ENCODE measurements at places on chromosomes 4 and X.

GRCh38 chr4:108393890-108394472 lies 225.2 kb upstream of the LEF1 start:
- no peak for DNase-seq

- DNase-seq = no peak
Observed at GRCh38 chr4:20431543-20431951, 179.8 kb downstream of the SLIT2 start.

DNA sequence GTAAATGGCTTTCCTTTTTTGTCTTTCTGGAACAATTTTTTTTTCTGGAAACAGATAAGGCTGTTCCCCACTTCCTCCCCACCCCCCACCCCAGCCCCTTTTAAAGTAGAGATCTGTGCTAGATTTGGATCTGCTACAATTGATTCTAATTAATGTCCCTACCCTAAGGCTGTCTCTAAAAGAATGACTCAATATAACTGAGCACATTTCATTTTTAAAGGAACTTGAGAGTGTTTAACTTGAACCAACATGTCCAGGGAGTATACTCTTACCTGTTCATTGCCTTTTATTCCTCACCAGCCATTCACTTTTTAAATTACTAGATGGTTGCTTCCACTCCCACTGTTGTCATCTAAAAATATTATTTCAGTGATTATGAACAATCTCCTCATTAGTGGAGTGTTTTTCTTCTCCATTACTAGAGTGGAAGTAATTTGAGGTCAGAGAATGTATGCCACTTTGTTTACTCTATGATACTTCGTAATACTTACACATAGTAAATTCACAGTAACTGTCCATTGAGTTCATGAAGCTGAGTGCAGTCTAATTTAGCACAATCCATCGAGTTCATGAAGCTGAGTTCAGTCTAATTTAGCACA lies 14.1 kb upstream of the CNOT6L start:
- DNase-seq = no peak

- DNase-seq = no peak
Observed at GRCh38 chrX:38108364-38108763, 102.0 kb downstream of the SYTL5 start.

GRCh38 chr4:165515201-165515600 lies 136.4 kb downstream of the CPE start:
- DNase-seq = no peak

GRCh38 chrX:127708155-127708554 lies 344.0 kb downstream of the ACTRT1 start:
- no peak for DNase-seq

GRCh38 chrX:152905081-152905420 lies 7.2 kb downstream of the ZNF185 start:
- no peak for DNase-seq

DNA sequence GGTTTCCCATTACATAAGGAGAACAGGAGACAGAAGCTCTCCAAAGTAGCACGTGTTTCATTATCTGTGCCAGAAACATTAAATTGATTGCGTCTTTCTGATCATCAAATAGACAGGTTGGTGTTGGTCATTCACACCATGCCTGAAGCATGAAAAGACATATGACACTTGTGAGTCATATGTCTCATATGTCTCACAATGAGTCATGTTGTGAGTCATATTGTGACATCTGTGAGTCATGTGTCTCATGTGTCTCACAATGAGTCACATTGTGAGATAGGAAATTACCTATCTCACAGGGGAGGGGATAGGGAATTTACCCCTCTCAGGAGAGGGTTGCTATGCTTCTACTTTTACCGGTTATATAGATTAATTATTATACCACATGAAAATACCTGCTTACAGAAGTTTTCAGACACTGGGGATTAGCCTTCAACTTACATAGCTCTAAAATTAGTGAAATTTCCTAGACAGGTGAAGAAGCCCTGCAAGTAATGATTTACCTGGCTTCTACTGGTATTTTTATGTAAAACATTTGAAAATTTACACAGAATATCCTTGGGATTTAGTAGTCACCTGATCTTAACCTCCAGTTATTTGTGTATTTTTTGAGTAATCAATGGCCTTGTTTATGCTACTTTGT lies 80.8 kb downstream of the NPFFR2 start:
- DNase-seq = no peak

DNA sequence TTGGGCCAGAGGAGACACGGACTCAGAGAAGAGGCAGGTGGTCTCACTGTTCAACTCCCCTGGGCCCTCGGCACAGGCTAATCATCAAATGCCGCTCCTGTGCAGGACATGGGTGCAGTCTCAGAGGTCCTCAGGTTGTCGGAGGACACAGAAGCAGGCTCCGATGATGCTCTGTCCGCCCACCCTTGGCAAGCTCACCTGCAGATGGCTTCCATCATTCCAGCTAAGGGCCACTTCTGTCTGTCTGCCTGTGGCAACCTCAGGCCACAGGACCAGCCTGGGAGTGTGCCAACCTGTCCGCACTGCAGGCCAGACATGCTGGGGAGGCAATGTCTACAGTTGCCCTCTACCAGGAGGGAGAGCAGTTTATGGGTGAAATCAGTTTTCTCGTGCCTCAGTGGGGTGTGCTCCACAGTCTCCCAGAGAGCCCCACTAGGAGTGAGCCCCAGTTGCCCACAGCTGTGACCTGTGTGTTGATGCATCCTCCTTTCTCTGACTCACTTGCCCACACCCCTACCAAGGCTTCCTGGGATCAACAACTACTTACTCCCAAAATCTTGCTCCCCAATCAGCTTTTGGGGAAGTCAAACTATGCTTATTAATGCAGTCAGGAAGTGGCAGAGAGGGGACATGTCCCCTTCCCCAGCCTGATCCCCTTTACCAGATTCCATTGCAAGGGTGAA lies 55.9 kb downstream of the HTRA3 start:
- DNase-seq = no peak

DNA sequence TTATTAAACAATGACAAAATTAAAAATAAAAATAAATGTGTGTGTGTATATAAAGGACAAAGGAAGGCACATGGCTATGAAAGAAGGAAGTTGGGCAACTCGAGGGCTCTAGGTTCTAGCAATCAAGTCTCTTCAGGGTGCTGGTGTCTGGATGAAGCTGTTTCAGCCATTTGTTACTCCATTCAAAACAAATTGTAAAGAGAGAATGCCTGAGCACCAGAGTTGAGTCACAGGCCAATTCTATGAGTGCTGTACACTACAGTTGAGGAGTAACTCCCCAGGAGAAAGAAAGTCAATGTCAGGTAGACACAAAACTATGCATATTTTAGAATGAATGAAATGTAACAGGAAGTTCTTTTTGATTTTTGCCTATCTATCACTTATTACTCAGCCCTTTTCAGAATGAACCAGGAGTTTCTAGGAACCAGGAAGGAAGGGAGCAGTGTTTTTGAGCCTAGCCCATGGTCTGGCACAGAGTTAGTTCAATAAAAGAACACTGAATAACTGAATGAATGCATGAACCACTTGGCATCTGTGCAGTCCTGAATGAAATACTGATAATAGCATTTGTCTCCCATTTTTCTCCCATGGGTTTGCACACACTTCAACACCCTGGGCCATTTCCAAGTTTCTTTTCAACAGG lies 151.7 kb upstream of the CPEB2 start:
- DNase-seq = no peak

GRCh38 chr4:89739311-89739988 lies 97.5 kb downstream of the SNCA start:
- no peak for DNase-seq

GRCh38 chr4:101102114-101102742 lies 245.1 kb downstream of the PPP3CA start:
- DNase-seq = no peak

GRCh38 chrX:71000139-71000538 lies 68.0 kb downstream of the SNX12 start:
- DNase-seq = no peak

GRCh38 chr4:100984901-100985300 lies 362.4 kb downstream of the PPP3CA start:
- no peak for DNase-seq

DNA sequence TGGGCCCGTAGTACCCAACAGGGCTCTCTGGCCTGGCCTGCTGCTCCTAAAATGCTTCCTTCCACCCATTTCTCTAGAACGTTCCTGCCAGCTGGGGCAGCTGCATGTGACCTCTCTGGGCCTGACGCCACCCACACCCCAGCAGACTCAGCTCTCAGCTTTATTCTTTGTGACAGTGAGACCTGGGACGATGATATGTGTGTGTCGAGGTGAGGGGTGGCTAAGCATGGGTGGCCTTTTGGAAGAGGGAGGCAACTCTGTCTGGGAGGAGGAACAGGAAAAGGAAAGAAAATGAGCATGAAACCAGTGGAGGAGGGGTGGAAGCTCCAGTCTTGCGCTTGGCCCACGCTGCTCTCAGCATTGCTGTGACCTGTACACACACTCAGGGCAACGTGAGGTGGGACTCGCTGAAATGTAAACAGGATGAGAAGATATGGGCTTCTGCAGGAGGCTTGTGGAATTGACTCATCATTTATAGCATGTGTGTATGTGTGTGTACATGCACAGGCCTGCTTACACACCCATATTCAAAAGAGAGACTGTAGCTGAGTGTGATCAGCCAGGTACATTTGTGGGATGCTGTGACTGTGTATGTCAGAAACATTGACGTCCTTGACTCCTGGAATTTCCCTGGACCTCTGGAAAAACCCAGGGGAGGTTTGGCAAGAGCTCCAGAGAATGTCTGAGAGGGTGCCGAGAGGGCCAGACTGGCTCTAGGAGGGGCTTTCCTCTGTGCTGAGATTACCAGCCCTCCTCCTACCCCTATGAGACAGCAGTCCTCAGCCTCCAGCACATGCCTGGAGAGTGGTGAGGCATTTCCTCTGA lies 137.9 kb downstream of the PJA1 start:
- no peak for DNase-seq

DNA sequence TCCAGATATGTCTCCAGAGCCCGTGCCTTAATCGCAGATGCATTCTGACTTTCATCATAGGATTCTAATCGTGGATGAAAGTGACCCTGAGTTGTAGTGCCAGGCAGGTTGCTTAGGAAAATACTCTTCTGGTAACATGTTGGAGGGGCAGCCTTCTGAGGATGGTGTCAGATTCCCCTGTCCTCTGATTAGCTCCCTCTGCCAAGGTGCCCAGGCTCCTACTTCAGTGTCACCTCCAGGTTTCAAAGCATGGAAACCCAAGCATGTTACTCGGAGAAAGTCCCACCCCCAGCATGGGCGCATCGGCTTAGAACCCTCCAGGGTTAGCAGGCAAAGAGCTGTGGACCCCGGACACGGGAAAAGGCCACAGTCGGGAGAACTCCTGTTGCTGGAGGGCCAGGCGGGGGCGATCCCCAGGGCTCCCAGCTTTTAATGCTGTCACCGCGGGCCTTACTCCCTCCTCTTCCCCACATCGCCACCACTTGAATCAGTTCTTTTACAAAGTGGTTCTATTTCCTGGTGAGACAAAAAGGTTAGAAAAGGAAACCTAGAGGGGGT lies 44.5 kb downstream of the TRIM2 start:
- DNase-seq = no peak

- DNase-seq = no peak
Observed at GRCh38 chr4:8086783-8087445, 71.7 kb downstream of the ABLIM2 start.

GRCh38 chr4:57691370-57691769 lies 581.2 kb upstream of the IGFBP7 start:
- no peak for DNase-seq

DNA sequence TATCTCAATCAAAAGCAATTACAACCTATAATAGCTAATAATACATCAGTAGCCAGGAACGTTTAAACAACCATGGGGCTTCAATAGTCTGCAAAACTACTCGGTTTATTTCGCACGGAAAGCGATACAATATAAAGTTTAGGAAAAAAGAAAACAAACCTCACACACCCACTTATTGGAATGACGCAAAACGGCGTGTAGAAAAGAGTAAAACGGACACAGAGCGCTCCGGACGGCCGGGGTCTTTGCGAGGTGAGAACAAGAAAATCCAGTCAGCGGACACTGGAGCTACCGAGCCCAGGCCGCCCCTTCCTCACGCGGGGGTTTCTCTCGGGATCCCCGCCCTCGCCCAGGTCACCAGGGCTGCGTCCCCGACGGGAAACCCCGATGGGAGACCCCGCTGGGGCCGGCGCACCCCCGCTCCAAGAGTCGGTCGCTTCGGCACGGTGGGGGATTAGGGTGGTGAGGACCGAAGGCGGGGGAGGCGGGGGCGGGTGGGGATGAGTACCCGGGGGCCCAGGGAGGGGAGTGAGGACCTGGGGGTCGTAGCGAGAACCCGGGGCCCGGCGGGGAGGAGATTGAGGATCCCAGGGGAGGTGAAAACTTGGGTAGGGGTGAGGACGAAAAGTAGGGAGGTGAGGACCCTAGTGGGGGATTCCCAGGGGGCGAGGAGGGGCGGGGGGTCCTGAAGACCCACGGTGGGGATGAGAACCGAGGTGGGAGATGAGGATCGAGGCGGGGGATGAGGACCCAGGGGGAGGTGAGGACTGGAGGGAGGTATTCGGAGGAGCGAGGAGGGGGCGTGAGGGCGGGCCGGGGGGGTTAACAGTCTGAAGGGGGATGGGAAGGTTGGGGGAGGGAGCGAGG lies 737 bp downstream of the NELFA start:
- no peak for DNase-seq

GRCh38 chr4:69843301-69843700 lies 16.6 kb downstream of the SULT1E1 start:
- DNase-seq = no peak

DNA sequence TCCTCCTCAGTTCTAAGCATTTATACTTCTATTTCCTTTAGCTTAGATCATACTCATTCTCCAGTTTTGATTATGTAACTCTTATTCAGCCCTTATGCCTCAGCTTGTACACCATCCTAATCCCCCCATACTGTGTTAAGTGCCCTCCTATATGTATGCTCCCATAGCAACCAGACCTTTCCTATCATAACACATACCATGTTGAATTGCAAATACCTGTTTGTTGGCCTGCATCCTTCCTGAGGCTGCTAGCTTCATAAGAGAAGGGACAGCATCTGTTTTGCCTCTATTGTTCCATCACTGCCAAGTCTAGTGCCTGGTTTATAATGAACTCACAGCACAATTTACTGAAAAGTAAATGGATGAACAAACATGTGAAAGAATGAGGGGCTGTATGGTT lies 443.7 kb downstream of the CENPC start:
- no peak for DNase-seq

DNA sequence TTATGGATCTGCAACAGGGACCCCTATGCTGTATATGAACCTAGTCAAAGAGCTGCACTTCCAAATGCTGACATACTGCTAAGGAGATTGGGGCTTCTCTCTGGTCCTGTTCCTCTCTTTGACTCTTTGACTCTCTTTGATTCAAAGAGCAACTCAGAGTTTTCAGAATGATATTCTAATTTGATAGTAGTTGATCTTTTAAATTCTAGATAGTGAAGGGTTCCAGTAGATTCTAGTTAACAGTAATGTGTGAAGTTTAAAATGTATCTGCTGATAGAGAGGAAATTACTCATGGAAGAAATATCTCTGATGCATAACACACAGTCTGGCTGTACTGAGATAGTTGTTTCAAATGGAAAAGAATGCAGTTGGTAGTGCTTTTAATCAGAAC lies 239.1 kb downstream of the RASL11B start:
- no peak for DNase-seq

Measured in T-helper 22 cell (primary cell).